ENCODE measurements at places on chromosomes 6 and 20.

DNA sequence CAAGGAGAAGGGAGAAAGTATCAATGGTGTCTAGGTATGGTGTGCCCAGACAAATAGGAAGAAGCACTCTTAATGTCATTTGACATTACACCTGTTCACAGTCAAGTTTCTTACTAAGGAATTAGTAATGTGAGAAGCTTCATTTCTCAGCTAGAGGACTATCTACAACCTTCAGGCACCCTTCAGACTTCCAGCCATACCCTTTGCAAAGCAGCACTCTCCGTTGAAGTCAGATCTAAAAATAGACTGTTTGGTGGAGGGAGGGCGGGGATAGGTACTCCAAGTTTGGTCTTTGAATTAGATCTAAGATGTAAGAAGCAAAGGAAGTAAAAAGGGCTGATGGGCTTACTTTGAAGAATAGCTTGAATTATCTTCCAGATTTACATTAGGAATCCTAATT lies 311.1 kb downstream of the SLC35F1 start:
- no peak for DNase-seq

GRCh38 chr6:133577851-133578250 lies 311.1 kb upstream of the TCF21 start:
- no peak for DNase-seq

DNA sequence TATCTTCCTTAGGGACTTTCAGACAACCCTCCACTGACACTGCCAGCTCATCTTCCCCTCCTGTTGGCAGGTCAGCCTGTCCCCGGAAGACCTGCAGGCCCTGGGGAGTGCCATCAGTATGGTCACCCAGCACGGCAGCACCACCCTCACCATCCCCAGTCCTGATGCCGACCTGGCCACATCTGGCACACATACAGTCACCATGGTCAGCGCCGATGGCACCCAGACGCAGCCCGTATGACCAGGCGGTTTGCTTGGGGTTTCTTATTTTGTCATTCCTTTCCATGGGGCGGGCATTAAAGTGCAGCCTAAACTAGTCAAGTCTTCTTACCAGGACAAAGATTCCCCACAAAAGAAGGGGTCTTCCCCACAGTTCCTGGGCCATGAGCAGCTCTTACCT lies 3.9 kb upstream of the DEF6 start:
- no peak for DNase-seq

- DNase-seq = no peak
These were observed 129.0 kb downstream of the EDN3 start for GRCh38 chr20:59429396-59429795.

- no peak for DNase-seq
These were observed 192.5 kb downstream of the EDN1 start for GRCh38 chr6:12482386-12483375.

- DNase-seq = no peak
These were observed 2.7 kb downstream of the CDC5L start for GRCh38 chr6:44390158-44390683.
